Stimulated activated CD8-positive, alpha-beta memory T cell treated with anti-CD3 and anti-CD28 coated beads, Interleukin-4, amount 100 ng/mL, for 1 hour (primary cell): ENCODE measurements at places on chromosomes 1 and 21.

DNA sequence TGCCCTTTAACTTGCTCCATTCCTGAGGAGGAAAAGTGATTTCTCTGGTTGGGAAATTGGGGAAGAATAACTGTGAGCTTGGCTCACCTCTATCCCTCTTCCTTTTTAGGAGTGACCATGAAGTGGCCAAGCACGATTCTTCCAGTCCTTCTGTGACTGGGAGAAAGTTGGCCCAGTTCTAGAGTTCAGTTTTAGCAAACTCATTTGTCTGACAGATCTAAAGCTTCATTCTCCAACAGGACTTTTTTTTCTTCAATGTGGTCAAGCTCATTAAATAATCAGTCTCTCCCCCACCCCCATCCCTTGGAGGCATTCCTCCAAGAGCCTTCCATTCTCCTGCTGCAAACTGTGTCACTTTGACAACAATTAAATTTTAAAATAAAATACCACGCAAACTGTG is 6.4 kb upstream of the AGL start:
- DNase-seq = no peak

- no peak for DNase-seq
Measured at GRCh38 chr1:54118704-54119103, 34.1 kb downstream of the CDCP2 start.

DNA sequence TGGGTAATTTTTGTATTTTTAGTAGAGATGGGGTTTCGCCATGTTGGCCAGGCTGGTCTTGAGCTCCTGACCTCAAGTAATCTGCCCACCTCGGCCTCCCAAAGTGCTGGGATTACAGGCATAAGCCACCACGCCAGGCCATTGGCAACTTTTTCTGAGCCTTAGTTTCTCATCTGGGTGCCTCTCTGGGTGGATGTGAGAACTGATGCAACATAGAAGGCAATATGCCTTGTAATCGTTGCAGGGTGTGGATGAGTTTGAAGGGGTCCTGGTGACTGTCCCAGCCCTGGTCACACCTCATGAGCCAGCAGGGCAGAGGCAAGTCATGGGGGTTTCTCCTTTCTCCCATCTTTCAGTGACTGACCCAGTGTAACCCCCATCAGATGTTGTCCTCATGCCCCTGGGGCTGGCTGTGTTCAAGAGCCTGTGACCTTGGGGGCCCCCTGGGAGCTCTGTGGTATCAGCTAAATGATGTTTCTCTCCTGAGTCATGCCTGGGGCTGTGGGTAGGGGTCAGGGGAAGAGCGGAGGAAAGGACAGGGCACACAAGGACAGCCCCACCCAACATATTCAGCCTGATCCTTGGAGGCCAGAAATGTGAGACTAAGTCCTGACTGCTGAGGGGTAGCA is 3.6 kb downstream of the COL9A2 start:
- DNase-seq = no peak

DNA sequence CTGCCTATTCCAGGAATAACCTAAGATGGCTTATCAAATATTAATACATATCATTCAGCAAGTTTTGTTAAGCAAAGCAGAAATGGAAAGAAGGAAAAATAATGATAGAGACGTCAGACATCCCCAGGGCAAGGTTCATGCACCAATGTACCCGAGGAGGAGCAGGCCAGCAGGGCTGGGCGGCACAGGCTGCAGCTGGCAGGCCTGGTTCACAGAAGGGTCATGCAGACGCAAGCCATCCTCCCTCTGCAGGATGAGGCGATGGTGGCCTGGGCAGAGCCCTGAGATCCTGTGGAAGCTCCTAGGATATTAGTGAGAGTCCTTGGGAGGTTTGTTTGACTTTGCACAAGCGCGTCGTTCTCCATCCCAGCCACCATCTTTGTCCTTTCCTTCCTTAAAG is 30.0 kb downstream of the BATF3 start:
- DNase-seq = no peak

GRCh38 chr1:53467391-53467790 is 8.2 kb downstream of the DMRTB1 start:
- DNase-seq = no peak

- DNase-seq = no peak
Measured at GRCh38 chr1:112454316-112454715, 54.4 kb upstream of the WNT2B start.

DNA sequence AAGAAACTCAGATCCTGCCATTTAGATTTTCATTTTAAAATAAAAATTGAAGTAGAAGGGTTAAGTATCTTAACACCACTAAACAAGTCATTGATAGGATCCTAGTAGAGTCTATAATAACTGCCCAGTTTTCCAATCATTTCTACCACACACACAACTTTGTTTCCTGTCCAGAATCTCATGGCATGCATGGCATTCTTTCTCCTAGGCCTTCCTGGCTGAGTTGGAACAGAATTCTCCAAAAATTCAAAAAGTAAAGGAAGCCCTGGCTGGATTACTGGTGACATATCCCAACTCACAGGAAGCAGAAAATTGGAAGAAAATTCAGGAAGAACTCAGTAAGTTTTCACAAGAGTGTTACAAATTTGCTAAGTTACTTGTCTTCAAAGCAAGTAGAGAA is 111.4 kb upstream of the BMP8A start:
- no peak for DNase-seq

GRCh38 chr1:74963120-74963519 is 171.1 kb upstream of the LHX8 start:
- DNase-seq = no peak

GRCh38 chr1:77412069-77412819 is 130.4 kb downstream of the AK5 start:
- no peak for DNase-seq

- DNase-seq = no peak
Measured at GRCh38 chr1:63829349-63830327, 55.8 kb downstream of the ROR1 start.

GRCh38 chr1:156260896-156261295 is 13.0 kb upstream of the PAQR6 start:
- no peak for DNase-seq

DNA sequence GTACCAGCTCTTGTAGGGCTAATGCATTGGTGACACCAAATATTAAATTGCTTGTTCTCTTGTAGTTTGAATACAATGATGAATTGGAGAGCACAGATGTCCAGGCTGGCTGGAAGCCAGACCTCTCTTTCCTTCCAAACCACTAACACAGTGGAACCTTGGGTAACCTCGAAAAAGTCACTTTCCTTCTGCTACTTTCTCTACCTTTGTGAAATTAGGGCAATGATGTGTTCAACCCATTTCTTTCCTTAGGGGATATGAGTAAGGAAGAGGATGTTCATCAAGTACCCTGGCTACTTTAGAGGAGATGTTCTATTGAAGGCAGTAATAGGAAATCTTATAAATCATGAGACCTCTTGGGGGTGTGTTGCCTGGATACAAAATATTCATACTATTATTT is 55.7 kb downstream of the XCL2 start:
- no peak for DNase-seq

GRCh38 chr21:27339902-27340301 is 373.0 kb upstream of the ADAMTS5 start:
- no peak for DNase-seq

DNA sequence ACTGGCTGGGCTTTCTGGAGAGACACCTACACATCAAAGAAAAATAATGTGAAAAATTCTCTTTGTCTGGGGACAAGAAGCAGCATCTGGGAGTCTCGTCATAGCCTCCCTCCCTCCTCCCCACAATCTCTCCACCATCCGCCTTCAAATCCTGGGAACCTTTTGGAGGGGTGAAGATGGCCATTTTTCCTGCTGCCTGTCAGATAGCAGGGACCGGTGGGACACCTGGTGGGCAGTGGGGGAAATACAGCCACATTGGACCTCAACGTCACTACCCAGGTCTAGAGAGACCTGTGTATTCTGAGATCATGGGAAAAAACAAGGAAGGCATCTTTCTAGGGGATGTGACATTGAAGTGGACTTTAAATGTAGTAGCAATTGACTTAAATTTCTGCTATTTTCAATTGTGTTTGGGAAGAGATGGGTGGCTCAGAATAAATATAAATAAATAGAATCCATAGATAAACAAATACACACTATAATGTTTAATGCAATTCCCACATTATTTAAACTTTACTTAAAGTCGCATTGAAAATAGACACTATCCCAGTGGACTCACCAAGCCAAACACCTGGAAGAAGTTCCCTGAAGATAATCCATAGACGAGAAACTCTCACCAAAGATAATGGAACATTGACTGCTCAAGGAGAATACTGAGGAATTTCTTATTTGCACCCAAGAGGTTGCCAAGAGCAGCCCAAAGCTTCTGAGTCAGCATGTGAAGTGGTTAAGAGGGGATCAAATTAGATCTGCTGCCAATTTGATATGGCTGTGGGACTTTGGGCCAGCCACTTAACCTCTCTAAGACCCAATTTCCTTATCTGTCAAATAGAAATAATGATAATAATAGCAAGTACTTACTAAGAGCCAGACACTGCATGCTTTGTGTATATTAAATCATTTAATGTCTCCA is 147.6 kb upstream of the CAMK1G start:
- DNase-seq = no peak

DNA sequence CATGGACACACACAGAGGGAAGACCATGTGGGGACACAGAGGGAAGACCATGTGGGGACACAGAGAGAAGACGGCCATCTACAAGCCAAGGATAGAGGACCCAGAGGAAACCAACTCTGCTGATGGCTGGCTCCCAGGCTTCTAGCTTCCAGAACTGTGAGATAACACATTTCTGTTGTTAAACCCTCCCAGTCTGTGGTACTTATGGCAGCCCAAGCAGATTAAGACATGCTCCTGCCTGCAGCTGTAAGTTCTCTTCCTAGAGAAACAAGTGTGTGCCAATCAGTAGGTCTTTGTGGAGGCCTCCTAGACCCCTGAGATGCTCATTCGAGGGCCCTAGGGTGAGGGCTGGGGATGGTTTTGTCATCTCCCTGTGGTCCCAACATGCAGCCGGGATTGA is 2.7 kb downstream of the AGT start:
- DNase-seq = no peak

- DNase-seq = no peak
Measured at GRCh38 chr1:118075116-118075515, 109.9 kb downstream of the SPAG17 start.

DNA sequence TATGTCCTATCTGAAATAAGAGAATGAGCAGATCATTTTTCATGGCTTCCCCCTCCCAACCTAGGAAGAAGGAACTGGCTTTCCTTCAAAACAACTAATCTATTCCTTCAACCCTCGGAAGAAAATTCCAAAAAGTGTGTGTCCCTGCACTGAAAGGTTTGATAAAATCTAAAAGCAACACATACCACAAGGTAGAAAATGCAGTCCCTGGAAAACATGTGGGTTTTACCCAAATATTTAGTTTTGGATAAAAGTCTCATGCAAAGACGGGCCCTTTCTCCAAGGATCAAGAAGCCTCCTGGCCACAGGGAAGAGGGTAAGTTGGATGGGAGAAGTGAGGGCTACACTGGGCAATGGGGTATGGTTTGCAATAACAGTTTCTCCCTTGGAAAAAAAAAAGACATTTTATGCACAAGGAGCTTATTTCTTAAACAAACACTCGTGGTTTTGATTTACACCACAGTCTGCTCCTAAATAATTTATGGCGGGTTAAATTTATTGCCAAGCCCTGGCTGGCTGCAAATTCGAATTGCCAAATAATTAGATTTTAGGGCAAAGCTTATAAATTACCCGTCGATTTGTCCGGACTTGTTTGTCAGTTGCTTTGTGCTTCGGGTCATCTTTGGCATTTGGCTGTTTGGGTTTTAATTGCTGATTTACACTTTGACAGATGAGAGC is 28.9 kb downstream of the ERI3 start:
- no peak for DNase-seq

- no peak for DNase-seq
Measured at GRCh38 chr1:231073331-231073730, 33.3 kb upstream of the FAM89A start.

GRCh38 chr1:102821707-102822106 is 286.6 kb downstream of the COL11A1 start:
- no peak for DNase-seq

GRCh38 chr1:68231627-68232288 is 565 bp downstream of the WLS start:
- no peak for DNase-seq

DNA sequence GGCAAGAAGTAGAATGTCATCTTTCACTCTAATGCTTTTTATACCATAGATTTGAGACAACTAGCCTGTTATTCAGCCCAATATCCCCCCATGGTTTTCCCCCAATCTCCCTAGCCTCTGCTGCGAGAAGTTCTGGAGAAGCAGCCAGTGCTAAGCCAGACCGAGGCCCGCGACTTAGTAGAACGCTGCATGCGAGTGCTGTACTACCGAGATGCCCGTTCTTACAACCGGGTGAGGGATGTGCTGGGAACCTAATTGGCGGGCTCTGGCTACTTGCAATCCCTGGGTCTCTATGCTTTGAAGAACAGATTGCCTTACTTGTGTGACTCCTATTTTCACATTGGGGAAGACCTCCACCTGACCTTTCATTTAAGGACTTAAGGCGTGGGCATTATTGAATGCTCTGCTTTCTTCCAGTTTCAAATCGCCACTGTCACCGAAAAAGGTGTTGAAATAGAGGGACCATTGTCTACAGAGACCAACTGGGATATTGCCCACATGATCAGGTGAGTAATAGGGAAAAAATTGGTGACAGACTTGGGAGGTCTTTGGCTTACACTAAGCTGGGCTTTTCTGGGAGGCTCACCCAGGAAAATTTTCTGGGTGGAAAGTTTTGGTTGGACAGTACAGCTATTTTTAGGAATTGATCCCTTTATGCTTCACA is 1.9 kb downstream of the PSMB4 start:
- no peak for DNase-seq

GRCh38 chr1:6842301-6842700 is 57.0 kb downstream of the CAMTA1 start:
- no peak for DNase-seq

DNA sequence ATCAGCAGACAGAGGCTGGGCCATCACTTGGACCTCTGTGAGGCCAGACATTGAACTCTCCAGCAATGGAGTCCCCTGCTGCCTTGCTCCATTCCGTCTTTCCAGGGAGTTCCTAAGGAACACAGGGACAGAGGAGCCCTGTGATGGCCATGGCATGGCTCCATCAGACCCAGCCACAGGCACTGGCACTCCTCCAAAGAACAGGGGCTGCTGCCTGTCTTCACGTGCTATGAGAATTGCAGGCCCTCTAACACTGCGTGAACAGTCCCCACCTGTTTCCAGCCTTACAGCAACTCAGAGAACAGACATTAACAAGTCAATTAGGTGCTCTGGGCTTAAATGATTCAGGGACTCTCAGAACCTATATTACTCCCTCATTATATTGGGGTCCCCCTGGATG is 140.8 kb downstream of the ASTN1 start:
- no peak for DNase-seq

DNA sequence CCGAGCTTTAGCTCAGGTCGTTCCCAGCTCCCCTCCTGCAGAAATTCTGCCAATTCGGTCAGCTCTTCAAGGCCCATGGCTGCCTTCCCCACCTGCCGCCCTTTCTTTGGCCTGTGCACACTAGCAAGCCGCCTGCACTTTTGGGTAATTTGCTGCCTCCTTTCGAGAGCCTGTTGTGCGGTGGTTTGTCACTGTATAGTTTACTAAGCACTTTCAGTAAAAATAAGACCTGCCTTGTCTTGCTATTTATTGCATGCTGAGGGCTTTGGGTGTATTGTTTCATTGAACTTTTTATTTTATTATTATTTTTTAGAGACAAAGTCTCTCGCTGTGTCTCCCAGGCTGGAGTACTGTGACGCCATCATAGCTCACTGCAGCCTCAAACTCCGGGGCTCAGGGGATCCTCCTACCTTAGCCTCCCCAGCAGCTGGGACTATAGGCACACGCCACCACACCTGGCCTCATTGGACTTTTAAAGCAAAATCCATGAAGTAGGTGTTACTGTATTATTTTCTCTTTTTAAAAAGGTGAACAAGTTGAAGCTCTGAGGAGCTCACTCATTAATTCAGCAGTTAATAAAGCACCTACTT is 1.1 kb upstream of the FABP3 start:
- DNase-seq = no peak
